ENCODE measurements at places on chromosomes 2 and 18.

GRCh38 chr2:241997017-241997416 is 127.5 kb downstream of the RTP5 start:
- DNase-seq = no peak

GRCh38 chr2:238845583-238846377 is 2.1 kb upstream of the TWIST2 start:
- no peak for DNase-seq

- DNase-seq = no peak
Measured at GRCh38 chr2:9652898-9653479, 22.2 kb upstream of the YWHAQ start.

- no peak for DNase-seq
Measured at GRCh38 chr18:10420561-10421352, 33.7 kb upstream of the APCDD1 start.

DNA sequence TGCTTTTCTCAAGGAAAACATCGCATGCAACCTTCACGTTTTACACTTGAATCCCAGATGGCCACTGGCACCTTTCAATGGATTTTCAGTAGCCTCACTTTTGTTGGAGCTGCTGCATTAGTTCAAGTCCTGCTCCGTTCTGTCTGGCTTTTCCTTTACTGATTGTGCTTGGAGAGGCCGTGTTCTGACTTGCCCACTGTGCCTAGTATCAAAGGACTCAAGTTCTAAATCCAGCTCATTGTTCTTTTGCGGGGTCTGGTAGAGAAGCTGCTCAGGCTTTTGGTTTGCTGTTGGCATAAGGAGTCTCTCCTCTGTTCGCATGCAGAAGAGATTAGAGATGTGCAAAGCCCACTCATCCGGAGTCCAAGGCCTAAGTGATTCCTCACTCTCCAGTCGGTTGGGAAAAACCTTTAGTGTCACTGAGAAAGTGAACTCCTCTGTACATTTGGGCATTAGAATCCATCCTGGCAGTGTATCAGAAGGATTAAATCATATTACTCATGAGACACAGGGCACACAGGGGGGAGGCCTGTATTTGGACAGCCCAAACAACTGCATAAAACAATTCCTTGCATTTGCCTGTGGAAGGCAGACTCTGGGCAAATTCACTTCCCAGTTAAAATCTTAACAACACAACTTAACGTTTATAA is 69.7 kb downstream of the NCK2 start:
- DNase-seq = no peak

DNA sequence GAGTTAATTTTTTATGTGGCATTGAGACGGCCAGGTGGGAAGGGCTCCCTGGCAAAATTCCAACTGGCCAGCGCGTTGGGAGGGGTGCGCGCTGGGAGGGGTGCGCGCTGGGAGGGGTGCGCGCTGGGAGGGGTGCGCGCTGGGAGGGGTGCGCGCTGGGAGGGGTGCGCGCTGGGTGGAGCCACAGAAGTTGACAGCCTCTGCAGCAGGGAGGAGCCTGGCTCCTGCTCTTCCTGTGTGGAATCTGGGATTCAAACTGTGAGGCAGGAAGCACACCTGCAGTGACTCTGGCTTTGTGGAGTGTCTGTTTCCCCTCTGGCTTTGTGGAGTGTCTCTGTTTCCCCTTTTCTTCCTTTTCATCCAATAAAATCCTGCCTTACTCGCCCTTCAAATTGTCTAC is 147.9 kb upstream of the CBLN2 start:
- DNase-seq = no peak

DNA sequence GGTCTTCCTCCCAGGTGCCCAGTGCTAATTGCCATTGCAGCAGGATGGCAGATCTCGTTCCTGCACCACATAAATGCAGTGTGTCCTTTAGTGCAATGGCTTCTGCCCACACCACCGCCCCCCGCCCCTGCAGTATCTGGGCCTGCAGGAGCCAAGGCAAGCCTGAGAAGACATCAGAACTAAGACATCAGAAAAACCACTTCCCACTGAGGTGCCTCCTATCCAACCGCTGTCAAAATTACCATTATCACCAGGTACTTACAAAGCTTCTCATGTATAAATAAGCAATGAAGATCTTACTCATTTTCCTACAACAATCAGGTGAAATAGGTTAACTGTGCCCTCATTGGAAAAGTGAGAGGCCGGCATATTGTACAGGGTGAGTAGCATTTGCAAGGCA is 228.8 kb downstream of the FBXO15 start:
- DNase-seq = no peak

GRCh38 chr2:112959109-112959812 is 18.5 kb upstream of the IL36G start:
- DNase-seq = no peak

DNA sequence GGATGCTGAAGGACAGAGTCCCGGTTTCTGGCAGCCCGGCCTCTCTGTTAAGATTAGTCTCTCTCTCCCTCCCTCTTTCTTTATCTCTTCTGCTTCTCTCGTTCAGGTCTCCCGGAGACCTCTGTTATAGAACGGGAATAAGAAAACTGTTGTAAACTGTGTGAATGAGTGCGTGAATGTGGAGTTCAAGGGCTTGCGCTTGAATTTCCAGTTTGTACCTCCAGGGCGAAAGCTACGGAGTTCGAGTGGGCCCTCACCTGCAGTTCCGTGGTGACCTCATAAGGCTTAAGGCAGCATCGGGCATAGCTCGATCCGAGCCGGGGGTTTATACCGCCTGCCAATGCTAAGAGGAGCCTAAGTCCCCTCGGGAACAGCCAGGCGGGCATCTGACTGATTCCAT is 26.4 kb downstream of the SKA1 start:
- DNase-seq = no peak

DNA sequence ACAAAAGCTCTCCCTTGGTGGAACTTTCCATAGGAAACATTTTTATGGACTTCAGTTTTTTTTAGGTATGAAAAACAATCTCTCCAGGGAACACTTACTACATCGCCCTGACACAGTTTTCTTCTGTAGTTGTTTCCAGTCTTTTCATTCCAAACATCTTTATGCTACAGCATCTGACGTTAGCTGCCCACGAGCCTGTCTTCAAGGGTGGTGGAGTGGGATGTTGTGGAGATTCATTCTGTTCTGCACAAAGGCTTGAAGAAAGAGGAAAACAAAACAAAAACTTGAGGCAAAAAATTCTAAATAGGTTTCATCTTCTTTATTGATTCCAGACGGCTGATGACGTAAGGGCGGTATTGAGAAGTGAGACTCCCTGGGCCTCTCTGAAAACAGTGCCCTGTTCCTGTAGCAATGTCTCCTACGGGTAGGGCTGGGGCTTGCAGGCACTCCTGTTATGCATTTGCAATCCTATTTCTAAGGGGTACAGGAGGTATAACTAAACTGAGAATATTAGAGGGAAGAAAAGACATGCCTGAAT is 375.0 kb downstream of the RNF144A start:
- no peak for DNase-seq

DNA sequence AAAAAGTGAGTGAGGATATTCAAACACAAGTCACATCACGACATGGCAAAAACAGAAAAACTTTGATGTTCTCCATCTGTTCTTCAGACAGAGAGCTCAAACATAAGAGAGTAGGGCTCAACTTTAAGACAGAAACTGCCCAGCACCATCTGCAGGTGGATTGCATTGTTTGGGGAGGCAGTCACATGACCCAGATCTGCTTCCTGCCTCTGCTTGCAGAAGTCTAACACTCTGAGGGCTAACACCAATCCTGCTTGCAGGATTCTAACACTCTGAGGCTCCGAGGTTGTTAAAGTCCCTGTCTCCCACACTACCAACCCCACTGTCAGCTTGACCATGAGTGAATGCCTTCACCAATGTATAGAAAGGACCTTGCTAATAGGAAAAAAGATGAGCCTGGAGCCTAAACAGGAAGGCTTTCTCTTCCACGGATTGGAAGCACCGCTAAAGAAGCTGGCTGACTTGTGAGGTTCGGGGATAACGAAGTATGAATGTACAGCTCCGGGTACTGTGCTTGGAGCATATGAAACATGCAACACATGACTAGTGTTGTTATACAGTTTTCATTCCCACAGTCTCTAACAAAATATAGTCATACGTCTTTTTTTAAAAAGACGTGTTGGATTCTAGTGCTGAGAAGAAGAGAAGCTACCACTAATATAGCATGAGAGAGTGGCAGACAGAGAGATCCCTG is 176.6 kb upstream of the CREB1 start:
- no peak for DNase-seq

DNA sequence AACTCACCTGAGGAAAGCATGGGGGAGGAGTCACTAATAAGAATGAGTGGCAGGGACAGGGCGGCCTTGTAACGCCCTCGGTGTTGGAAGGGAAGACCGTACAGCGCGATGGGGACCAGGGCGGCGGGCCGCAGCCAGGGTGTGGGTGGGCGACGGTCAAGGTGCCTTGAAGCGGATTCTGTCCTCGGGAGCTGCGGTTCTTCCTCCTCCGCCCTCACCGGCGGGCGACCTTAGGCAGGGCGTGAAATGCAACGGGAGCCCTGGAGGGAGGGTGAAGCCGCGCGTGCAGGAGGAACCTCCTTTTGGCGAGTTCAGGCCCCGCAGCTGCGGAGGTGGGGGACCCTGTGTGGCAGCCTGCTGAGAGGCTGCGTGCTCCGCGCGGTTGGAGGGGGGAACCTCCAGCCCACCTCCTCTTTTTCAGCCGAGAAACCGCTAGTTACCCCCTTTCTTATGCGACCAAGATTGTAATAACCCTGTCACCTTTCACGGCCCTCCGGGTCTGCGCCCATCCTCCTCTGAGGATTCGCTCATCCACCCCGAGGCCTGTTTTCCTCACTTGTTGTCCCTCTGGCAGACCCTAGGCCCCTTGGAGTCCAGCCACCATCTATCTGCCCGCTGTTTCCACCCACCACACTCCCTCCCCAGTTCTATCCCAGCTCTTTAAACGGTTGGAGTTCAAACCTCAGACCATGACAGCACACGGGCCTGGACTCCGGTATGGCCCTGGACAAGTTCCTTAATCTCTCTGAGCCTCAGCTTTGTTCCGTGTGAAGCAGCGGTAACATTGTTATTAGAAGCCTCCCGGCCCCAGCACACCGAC is 823 bp upstream of the RNU2-63P start:
- DNase-seq = no peak

- DNase-seq = no peak
Measured at GRCh38 chr18:11259469-11260150, 110.2 kb upstream of the PIEZO2 start.

GRCh38 chr2:33250417-33251029 is 225.9 kb upstream of the RASGRP3 start:
- DNase-seq = no peak

- no peak for DNase-seq
Measured at GRCh38 chr2:112161431-112162145, 23.4 kb downstream of the FBLN7 start.

GRCh38 chr2:207064128-207064690 is 101.5 kb downstream of the KLF7 start:
- no peak for DNase-seq

- no peak for DNase-seq
Measured at GRCh38 chr2:99487906-99488305, 1.9 kb downstream of the REV1 start.

GRCh38 chr2:173658946-173659371 is 304.3 kb downstream of the CDCA7 start:
- no peak for DNase-seq

- no peak for DNase-seq
Measured at GRCh38 chr2:103667335-103667884, 905.6 kb downstream of the TMEM182 start.

DNA sequence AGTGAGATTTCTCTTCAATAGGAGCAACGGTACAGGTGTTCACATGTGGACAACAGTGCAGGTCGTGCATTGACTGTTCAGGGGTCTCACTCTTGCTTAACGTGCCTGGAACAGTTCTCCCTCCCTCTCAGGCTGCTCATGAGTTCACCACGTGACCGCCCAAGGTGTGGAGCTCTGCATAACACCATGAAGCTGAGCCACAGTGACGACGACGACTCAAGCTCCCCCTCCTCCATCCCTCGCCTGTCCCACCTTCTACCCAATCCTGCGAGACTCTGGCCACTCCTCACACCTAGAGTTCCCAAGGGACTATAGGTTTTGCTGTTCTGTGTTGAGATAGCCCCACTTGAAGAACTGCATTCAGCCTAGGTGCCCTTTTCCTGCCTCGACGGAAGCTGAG is 42.8 kb downstream of the STK25 start:
- DNase-seq = no peak

DNA sequence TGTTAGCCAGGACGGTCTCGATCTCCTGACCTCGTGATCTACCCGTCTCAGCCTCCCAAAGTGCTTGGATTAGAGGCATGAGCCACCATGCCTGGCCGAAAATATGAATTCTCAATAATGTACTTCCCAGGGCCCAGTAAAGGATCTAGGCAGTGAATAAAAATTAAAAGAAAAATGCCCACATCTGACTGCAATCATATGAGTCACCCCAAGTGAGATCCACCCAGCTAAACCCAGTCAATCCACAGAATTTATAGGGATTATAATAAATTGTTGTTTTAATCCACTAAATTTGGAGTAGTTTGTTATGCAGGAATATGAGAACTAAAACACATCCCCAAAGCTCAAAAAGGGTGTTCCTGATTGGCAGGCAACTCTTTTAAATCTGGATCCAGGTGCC is 93.5 kb upstream of the STK39 start:
- DNase-seq = no peak

DNA sequence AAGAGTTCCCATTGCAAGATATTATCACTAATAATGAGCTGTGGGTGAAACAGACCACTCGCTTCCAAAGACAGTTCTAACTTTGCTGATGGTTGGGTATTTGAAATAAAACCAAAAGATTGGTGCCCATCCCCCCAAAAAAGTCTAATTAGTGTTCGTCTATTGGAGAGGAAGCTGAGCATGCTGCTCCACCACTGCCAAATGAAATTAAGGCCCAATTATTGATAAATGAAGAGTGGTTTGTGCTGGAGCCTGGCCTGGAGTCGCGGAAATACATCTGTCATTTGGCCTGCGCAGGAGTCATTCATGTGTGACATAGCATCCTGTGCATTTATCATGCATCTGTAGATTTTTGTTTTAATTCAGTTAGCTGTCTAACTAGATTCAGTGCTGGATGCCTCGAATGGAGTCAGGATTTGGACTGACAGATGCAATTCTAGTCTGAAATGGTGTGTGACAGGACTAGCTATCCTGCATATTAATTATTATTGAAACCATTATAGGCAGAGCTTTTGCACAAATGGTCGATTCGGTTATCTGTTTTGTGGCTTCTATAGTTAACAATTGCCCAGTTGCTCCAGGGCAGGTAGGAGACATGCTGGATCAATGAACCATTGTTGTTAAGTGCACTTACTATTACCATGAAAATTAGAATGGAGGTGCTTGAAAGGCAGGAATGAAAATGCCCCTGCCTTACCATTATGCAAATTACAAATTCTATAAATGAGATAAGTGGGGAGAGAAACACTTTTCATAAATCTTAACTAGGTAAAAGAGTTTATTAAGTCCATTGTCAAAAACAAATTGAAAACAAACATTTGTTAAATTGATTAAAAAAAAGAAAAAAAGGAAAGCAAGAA is 450.4 kb upstream of the TCF4 start:
- no peak for DNase-seq

GRCh38 chr18:39596221-39596620 is 2030.6 kb upstream of the CELF4 start:
- DNase-seq = no peak

GRCh38 chr2:239043326-239043725 is 195.4 kb downstream of the TWIST2 start:
- DNase-seq = no peak
